Activated CD8-positive, alpha-beta memory T cell treated with anti-CD3 and anti-CD28 coated beads for 36 hours (primary cell): ENCODE measurements at places on chromosomes 16 and 17. TPM values are rescaled to one million over a fixed set of nuclear protein-coding genes. Genes with fewer than 3 reads are reported as not detected.

Gene TBC1D3E
- total RNA-seq, result not detected

Gene IL17C
- total RNA-seq, result not detected

Gene KCNJ18
- not detected for total RNA-seq

Gene KRTAP3-1
- not detected for total RNA-seq

Gene UNC13D
- 162 TPM for total RNA-seq

Gene ATP2A3
- 116 TPM for total RNA-seq

Gene TMEM235
- total RNA-seq, result not detected

Gene B3GNT9
- total RNA-seq, result 2.1 TPM

Gene NGFR
- not detected for total RNA-seq

Gene B4GALNT2
- not detected for total RNA-seq

Gene MCRIP2
- 63.5 TPM for total RNA-seq

Gene SOX9
- not detected for total RNA-seq

Gene GP1BA
- not detected for total RNA-seq
